ENCODE measurements at places on chromosomes 16 and 17.

- DNase-seq: no peak
Measured at GRCh38 chr17:81325714-81326358, 30.7 kb upstream of the SLC38A10 start.

DNA sequence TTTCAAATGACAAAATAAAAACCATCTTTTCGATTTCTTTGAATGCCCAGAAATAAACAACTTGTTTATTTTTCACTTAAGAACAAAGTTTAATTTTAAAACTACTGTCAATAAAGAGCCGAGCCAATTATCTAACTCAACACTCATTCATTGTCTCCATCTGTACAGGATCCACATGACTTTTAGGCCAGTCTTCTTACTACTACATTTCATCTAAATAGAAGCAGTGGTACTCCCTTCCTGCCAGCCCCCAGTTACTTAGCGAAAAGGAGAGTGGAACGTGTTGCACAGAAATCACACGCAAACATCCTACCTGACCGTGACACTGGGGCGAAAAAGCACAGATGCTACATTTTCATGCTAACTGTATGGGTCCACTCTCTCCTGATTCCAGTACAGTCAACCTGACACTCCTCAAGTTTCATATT lies 1.2 kb downstream of the GNA13 start:
- no peak for DNase-seq

GRCh38 chr17:80328634-80329380 lies 68.2 kb downstream of the RNF213 start:
- DNase-seq: no peak

DNA sequence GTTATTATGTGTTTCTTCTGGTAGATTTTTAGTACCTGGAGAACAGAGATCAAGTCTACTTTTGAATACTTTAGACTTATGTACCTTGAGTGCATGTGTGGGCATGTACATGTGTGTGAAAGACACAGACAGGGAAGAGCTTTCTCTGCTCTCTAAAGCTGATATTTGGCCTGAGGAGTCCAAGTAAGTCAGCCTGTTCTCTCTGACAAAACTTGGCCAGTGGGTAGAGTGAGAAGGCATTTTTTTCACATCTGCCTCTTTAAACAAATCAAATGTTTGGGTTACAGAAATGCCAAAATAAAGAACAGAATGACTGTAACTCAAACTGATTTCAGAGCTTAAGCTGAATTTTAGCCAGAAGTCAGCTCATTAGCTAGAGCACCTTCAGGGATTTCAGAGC lies 309.7 kb upstream of the DYNLRB2 start:
- DNase-seq: no peak

DNA sequence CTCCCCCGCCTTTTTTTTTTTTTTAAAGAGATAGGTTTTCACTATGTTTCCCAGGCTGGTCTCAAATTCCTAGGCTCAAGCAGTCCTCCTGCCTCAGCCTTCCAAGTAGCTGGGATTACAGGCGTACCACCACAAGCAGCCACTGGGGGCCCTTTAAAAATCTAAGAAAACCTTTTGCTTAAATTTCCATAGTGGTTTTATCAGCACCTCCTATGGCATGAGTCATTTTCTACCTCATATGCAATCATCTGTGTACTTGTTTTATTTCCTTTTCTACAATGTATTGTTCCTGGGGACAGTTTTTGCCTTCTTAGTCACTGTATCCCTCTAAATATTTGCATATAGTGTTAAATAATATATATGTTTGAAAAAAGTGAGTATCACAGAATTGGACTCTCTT lies 29.2 kb downstream of the GNA13 start:
- DNase-seq: no peak

DNA sequence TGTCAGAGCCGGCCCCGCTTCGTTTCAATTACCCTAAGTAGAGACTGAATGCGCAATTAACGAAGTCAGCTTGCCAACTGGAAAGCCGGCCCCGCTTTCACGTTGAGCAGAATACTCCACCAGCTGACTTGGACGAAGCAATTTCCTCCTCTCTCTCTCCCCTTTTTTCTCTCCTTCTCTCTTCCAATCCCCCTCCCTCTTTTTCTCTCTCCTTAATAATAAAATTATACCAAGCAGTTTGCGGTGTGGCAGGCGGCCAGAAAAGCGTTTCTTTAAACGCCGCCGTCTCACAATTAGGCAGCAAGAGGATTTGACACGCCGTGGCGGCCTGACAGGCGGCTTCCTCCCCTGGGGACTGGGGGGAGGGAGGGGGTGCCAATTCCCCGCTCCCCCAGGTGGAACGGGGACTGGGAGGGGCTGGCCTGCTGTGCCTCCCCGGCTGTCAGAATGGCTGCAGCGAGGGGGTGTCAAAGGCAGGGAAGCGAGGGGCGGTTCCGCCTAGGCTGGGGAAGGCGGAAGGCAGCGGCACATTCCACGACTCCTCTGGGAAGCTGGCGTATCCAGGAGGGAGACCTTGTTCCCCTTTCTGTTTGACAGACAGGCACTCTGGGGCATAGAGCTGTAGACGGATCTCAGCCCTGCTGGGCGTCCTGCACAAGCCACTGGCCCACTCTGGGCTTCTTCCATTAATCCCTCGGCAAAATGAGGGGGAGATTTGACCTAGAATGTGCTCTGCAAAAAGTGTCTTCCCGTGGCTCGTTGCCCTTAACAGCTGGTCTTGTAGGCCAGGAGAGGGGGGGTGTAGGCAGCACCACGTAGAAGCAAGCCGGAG lies 52.7 kb downstream of the SREBF1 start:
- no peak for DNase-seq

- DNase-seq: no peak
Measured at GRCh38 chr16:1858189-1858865, 13.6 kb downstream of the MEIOB start.

DNA sequence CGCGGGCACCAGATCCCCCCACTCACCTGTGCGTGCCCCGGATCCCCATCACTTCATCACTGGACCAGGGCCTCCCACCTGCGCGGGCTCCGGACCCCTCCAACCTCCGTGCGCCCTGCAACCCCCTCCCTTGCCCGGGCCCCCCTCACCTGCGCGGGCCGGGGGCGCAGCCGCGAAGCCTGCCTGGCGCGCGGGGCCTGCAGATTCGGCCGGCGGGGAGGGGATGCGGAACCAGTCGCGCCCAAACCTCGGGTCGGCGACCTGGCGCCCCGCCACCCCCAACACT lies 202 bp downstream of the CEP131 start:
- DNase-seq: no peak

- DNase-seq: no peak
Measured at GRCh38 chr16:534135-534534, 6.6 kb downstream of the CAPN15 start.

DNA sequence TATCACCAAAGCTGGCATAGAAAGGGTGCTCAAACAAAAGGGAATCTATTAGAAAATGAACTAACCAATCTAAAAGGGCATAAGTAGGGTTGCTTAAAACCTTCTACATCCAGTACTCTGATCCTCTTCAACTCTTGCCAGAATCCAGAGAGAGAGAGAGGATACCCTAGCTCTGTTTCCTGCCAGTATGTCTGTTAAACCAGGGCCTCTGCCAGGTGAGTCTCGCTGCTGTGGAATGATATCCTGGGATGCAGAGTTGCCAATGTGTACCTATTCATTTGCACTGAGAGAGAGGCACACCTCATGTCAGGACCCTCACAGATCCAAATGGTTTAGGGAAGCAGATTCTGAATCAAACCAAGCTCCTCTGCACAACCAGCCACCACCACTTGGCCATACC lies 79.8 kb upstream of the DYNLRB2 start:
- no peak for DNase-seq

GRCh38 chr17:76481071-76481655 lies 13.8 kb downstream of the AANAT start:
- no peak for DNase-seq

DNA sequence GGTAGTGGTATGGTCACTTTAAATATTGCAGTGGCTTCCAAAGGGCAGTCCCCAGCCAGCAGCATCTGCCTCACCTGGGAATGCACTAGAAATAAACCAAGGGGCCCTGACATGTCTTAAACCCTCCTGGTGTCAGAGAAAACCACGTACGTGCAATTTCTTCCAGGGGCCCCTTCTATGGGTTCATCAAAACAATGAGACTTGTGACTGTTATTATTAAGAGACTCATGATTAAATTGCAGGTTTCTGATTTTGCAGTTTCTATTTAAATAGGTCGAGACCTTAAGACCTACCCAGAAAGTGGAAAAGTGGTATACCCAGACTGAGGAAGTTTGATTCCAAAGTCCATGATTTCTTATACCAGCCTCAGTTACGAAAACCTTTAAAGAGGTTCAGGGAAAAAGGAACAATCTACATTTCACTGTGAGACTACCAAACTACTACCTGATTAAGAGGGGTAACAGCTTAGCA lies 746 bp upstream of the POLG2 start:
- DNase-seq: no peak

DNA sequence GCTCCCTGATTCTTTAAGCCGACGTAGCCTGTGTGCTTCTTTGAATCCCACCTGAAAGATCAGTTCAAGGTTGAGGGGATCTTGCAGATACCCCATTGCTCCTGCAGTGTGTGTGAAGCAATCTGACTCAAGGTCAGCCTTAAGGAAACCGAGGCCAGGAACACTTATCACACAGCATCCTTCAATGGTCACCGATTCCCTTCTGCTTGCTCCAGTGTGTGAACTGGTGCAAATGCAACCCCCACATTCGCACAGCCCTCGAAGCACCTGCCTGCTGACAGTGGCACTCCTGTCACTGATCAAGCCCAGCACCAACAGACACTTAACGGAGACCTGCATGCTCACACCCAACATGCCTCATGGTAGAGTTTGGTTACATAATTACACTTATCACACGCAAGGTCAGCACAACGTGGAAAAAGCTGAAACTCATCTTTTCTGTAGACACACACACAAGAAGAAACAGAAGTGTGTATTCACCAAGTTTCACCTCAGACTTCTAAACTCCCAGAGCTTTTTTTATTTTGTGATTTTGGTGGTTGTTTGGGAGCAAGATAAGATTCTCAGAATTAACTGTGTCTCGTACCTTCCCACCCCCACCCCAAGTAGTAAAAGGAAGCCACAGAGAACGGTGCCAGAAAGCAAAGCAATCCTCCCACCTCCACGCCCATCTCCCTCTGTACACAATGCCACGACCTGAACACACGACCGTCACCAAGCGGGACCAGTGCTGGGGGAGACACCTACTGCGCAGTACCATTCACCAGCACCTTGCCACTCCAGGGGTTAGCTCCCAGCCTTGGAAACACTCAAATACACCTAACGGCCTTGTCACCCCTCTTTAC lies 37.2 kb downstream of the LITAFD start:
- no peak for DNase-seq

- no peak for DNase-seq
Measured at GRCh38 chr16:19780321-19780720, 62.2 kb downstream of the IQCK start.

DNA sequence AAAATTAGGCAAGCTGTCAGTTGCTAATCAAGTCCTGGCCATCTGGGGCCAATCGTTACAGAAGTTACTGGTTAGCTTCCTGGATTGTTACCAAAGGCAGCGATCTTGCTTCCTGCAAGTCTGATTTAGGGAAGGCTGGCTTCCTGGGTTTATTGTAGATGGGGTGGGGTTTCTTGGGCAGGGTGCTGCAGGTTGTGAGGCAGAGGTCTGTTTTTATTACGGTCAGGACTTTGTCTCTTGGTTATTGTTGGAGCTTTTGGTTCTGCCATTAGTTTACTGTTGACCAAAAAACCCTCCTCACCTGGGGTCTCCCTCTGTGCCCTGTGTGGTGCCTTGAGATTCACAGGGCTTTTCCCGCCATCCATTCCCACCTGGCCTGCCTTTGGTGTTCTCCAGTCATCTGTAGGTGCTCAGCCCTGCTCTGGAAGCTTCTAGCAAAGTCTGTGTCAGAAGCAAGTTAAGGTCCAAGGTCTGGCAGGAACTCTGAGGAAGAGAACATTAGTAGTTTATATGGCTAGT lies 36.9 kb downstream of the SLC47A1 start:
- DNase-seq: no peak

- no peak for DNase-seq
Measured at GRCh38 chr17:72887917-72888316, 204.6 kb downstream of the SLC39A11 start.

GRCh38 chr17:72600934-72601333 lies 480.1 kb downstream of the SOX9 start:
- DNase-seq: no peak

DNA sequence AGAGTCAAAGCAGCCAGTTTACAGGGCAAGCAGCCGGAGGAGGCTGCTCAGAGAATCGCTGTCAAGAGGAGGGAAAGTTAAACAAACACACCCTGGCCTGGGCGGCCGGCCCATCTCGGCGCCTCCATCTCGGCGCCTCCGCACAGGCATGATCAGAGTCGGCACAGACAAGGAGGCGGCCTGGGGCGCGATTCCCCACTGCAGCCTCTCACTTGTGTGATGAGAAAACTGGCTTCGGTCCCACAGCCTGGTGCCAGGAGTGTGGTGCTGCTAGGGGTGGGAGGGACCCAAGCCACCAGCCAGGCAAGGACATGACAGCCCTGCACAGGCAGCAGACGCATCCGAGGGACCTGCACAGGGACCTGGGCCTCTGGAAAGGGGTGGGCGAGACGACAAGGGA lies 17.7 kb downstream of the SLC38A10 start:
- DNase-seq: no peak

- no peak for DNase-seq
Measured at GRCh38 chr16:54822492-54822891, 108.2 kb upstream of the IRX5 start.

- DNase-seq: no peak
Measured at GRCh38 chr17:145671-146541, 8.5 kb downstream of the SCGB1C2 start.

DNA sequence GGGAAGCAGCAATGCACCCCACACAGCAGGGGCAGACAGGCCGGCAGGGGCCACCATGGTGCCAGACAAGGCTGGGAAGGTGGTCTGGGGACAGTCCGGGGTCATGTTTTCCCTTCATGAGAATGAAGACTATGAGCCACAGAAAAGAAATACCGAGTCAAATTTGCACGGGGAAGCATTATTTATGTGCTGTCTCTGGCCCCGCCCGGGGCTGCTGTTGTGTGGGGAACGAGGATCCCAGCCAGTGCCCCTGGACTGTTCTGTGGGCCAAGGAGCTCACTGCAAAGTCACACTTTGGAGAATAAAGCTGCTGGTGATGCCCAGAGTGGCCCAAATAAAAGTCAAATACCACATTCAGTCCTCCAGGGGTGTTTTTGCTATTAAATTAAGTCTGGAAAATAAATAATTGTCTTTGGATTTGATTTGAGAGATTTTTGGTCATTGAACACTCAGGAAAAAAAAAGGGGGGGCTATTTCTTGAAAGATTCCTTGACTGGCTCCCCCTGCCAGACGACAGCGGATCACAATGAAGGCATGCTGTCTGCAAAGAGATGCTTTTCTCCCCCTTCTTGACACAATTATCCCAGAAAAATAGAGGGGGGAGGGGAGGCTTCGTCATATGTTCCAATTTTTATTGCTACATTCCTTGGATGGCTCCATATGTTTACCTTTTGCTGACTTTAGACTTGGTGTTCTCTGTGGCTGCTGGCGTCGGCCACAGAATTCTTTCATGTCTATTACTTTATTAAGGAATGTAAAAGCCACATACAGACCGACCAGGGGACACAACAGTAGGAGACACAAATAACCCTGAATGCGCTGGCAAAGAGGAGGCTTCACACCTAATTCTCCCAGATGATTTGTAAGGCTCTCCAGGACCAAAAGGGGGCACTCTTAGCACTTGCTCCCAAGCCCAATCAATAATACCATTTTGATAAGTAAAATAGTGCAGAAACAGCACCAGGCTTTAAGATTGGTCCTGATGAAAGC lies 27.1 kb upstream of the ANKFN1 start:
- DNase-seq: no peak

Data from frontal cortex (tissue), 4 donors.